HT-29 (cell line): ENCODE measurements at places on chromosomes 5 and 9.

DNA sequence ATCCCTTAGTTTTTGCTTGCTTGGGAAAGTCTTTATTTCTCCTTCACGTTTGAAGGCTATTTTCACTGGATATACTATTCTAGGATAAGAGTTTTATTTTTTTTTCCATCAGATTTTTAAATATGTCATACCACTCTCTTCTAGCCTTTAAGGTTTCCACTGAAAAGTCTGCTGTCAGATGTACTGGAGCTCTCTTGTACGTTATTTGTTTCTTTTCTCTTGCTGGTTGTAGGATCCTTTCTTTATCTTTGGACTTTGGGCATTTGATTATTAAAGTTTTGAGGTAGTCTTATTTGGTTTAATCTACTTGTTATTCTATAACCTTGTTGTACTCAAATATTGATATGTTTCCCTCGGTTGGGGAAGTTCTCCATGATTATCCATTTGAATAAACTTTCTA lies 848.4 kb upstream of the COX7C start:
- DNase-seq, result no peak

DNA sequence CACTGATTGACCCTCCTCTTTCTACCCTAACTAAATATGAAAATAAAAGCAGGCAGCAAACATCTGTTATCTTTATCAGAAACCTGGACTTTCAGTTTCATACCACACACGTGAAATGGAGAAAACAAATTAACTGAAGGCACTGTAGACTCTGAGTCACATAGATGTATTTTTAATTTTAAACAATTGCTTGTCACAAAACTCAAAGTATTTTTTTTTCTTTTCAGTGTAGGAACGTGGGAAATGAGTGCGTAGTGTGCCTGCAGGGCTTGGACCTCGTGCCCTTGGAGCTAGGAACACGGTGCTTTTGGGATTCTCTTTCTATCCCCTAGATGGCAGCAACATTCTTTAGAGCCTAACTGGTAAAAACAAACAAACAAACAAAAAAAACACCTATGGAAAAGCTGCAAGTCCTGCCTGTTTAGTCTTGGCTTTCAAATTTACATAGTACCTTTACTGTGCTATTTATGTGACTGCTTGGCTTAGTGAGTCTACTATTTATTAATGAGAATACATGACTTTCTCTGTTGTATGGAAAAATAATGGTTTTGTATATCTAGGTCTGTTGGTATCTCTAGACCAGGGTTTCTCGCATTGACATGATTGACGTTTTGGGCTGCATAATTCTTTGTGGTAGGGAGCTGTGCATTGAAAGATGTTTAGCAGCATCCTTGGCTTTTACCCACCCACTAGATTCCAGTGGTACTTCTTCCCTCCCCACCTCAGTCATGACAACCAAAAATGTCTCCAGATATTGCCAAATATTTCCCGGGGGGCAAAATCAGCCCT lies 16.8 kb upstream of the ACTBL2 start:
- peak; percentile 72 for DNase-seq

GRCh38 chr5:1400211-1400855 lies 44.9 kb downstream of the SLC6A3 start:
- DNase-seq, result no peak

GRCh38 chr9:35643046-35643445 lies 7.7 kb downstream of the SIT1 start:
- no peak for DNase-seq

DNA sequence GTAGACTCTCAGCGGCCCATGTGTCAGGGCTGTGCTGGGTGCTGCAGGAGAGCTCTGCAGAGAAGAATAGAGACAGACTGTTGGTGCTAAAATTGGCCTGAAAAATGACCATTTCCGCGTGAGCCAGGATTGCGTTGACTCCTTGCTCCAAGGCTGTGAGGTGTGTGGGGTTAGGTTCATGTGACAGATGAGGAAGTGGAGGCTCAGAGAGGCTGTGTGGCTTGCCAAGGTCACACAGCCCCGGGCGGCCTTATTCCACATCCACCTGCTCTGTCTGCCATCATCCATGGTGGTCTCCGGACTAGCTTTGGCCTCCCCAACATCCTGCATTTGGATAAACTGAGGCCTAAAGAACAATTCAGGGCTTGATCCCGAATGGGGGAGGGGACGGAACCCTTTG lies 15.2 kb downstream of the NEK6 start:
- no peak for DNase-seq

- no peak for DNase-seq
These were observed 40.6 kb downstream of the SEMA5A start for GRCh38 chr5:9505225-9505624.

GRCh38 chr5:85716344-85717202 lies 901.2 kb upstream of the COX7C start:
- peak; percentile 5 for DNase-seq

DNA sequence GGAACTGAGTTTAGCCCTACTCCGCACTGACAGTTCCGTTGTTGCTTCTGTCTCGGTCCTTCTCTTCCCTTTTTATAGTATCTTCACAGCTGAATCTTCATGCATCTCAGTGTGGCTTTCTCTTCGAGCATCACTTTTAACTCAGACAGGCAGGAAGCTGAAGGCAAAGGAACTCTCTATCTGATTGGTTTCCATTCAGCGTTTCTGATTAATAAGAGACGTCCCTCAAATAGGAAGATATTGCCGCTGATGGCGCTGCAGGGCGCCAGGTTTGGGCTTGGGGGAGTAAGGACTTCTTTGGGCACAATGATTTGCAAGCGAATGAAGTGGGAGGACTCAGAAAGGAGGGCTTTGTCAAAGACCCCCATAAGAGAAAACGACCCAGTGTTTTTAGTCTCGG lies at the start of gene CDH9:
Gene CDH9 (minus strand): TSS at position 111 of the 400 bp plus-strand sequence. CDS start 50,253 bp downstream, outside the sequence.
- DNase-seq, result no peak
